ENCODE measurements at places on chromosomes 7 and 10.

DNA sequence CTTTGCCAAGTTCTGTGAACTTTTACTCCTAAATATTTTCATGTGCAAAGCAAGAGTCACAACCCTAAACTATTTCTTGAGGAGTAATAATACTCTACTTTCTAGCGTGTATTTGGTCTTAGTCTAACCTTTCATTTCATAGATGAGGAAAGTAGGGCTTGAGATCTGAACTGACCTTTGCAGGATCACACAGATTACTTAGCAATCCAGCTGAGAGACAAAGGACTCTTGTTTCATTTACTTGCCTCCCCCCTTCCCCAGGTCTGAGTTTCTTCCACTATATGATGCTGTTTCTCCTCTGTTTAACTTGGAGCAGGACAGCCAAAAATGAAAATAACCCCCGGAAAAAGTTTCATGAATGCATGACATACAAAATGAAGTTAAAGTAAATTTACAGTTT is 75.3 kb upstream of the PTN start:
- no peak for DNase-seq

GRCh38 chr7:105199386-105199785 is 185.4 kb downstream of the KMT2E start:
- no peak for DNase-seq

DNA sequence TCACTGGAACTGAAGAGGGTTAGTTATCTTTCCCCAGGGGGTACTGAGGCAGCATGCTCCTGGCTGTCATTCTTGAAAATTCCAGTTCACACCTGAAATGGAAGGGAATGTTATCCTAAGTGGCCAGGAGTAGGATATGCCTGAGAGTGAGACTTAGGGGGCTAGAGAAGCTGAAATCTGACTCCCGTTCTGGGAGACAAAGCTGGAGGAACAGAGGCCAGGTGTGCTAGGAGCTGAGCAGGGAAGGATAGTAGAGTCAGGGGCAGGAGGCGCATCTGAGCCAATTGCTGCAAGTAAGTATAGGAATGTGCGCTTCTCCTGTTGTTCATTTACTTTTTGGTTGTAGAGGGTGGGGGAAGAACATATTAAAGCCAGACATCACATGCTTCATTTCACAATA is 58.1 kb upstream of the KIAA1217 start:
- no peak for DNase-seq

GRCh38 chr10:59006511-59007306 is 169.7 kb upstream of the PHYHIPL start:
- no peak for DNase-seq

GRCh38 chr10:14889318-14889717 is 10.7 kb downstream of the SUV39H2 start:
- DNase-seq, result no peak

DNA sequence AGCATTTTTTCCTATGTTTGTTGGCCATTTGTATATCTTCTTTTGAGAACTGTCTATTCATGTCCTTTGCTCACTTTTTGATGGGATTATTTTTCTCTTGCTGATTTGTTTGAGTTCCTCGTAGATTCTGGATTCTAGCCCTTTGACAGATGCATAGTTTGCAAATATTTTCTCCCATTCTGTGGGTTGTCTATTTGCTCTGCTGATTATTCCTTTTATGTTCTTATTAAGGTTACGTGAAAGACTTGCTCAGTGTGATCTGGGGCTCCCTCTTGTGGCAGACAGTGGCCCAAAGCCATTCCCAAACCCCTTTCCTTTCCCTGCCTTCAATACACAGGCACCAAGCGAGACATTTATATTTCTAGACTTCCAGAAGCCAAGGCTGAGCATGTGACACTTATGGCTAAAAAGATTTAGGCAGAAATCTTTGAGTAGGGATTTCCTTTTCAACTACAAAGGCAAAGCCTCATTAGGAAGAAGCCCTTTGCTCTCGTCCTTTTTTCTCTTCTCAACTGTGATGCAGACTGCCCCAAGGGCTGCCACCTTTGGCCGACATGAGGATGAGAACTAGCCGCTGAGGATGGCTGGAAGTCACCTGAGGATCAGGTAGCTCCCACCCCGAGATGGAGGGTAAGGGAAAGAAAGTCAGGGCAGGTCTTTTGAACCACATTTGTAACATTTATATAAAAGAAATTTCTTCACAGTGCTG is 23.6 kb downstream of the ST8SIA6 start:
- peak; percentile 11 for DNase-seq

DNA sequence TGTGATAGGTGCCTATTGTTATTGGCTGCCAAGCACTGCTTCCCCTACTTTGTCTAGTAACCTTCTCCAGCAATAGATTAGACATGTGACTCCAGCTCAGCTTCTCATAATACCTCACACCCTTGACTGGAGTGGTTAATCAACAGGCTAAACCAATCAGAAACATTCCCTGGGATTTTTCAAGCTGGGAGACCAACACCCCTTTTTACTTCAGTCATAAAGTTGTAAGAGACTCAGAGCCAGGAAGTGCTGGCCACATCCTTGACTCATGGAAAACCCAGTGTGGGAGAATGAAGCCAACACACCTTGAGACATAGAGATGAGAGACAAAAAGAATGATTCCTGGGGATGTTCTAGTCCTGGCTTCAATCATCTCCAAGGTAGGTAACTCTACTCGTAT is 62.6 kb upstream of the HECTD2 start:
- no peak for DNase-seq

- no peak for DNase-seq
Observed at GRCh38 chr10:35928748-35929147, 286.7 kb upstream of the FZD8 start.

GRCh38 chr10:13899941-13900340 is 313.2 kb downstream of the PRPF18 start:
- no peak for DNase-seq

DNA sequence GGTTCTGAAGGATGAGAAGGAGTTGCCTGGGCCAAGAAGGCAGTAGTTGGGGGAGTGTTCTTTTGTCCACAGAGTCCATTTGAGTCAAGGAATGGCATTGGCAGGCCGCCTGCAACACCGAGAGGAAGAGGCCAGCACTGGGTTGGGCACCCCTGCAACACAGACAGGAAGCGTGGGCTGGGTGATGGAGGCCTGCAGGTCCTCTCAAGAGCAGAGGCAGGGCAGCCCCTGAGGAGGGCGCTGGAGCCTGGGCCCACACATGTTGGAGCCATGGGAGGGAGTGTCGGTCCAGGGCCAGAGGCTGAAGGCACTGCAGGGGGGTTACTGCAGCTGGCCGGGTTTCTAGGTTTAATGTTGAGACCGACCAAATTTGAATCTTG is 137.3 kb downstream of the PTPN20 start:
- DNase-seq, result no peak

DNA sequence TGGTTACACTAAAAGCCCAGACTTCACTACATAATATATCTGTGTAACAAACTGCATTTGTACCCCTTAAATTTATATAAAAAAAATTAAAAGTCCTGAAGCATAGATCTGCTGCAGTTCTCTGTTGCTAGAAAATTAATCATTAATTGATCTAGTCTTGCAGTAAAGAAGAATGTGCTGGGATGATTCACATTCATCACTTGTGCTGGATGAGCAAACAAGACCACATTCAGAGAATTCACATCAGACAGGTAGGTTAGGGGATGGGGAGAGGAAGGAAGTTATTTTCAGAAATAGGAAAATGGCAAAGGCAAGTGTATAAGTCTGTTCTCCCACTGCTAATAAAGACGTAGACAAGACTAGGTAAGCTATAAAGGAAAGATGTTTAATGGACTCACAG is 1019.0 kb downstream of the KCNMA1 start:
- no peak for DNase-seq
